ENCODE measurements at places on chromosomes 1 and 21. TPM values are rescaled to one million over a fixed set of nuclear protein-coding genes. Genes with fewer than 3 reads are reported as not detected.

DNA sequence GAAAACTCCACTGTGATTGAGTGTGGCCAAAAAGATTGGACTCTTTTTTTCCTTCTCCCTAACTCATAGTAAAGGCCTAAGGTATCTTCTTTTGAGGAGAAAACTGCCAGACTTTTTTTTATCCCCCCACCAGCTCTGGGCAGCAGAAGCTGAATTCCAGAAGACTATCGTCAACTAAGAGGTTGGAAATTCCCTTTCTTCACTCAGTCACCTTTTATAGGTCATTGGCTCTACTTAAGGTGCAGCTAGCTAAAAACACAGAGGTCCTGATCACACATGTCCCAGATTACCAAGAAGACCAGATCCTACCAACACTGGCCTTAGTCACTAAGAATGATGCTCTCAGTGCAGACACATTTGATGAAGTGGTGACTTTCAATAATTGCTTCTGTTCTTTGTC is 1441.2 kb downstream of the PLA2G4A start:
- DNase-seq = no peak

DNA sequence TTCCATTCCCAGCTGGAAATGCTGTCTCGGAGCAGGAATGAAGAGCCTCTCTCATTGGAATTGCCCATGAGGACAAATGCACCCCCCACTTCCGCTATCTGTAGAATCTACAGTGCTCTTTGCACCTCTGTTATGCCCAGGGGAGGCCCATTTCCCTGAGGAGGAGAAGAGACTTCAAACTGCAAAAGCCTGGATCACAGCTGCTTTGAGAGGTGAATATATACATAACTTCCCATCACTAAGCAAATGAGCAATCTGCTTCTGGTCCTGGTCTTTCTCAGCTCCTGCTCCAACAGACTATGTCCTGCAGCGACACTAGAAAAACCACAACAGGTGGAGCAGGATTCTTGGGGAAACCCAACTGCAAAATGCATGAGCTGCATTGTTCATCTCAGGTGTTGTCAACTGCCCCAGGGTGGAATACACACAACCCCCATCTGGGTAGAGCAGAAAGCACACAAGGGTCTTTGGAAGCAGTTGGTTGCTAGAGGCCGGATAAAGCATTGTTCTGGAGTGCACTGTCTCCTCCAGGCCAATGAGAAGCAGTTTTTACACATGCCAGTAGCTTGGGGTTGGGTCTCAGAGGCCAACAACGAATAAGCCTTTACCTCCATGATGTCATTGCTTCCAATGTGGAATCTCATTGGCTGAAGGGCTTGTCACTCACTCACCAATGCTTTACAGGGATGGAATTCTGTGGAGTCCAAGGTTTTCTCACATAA is 67.7 kb upstream of the RAB4A start:
- peak; percentile 91 for DNase-seq

DNA sequence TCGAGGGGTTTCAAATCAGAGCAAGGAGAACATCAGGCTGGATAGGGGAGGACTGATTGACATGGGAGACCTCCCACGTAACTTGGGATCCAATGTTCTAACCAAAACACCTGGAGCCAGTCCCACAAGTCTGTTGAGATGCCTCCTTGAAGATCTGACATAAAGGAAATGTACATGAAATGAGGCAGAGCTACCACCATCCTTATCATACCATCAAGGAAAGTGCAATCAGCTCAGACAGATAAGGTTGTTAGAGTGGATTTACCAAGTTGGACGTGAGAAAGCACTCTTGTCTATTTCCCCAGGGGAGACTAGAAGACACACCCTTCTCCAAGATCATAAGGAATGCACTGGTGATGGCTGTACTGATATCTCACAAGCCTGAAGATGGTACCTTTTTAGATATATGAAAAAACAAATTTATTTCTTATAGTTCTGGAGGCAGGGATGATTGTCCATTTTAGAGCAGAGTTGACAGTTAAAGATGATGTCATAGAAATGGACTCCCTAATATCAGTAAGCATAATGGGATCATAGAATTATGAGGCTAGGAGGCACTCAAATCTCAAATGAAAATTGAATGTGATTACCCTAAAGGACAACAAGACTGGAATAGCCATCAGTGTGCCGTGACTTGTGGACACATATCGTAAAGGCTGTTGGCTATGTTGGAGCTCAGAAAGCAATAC is 129.1 kb upstream of the RAB4A start:
- DNase-seq = peak; percentile 51

GRCh38 chr1:31745096-31745945 is 18.8 kb downstream of the ADGRB2 start:
- DNase-seq = peak; percentile 48

GRCh38 chr1:58927722-58928085 is 143.9 kb upstream of the JUN start:
- no peak for DNase-seq

DNA sequence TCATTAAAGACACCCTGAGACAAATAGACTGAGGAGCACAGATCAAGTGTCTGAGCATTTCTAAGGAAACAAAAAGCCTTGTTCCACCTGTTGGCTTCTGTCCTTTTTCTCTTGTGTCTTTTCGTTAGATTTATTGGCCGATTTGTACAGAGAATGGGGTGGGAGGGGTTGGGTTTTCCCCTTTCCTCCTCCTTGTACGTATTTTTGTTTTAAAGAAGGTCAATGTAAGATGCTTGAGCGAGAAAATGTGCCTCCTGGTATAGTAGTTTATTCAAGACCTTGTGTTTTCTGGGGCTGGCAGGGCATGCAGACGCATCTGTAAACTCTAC is 1.2 kb downstream of the BCL9 start:
- DNase-seq = peak; percentile 26

The NHLH1 gene
- 2.6 TPM for total RNA-seq

- peak; percentile 25 for DNase-seq
Observed at GRCh38 chr1:118122234-118123004, 62.6 kb downstream of the SPAG17 start.

GRCh38 chr1:36517011-36517771 is 34.5 kb upstream of the CSF3R start:
- peak; percentile 5 for DNase-seq

DNA sequence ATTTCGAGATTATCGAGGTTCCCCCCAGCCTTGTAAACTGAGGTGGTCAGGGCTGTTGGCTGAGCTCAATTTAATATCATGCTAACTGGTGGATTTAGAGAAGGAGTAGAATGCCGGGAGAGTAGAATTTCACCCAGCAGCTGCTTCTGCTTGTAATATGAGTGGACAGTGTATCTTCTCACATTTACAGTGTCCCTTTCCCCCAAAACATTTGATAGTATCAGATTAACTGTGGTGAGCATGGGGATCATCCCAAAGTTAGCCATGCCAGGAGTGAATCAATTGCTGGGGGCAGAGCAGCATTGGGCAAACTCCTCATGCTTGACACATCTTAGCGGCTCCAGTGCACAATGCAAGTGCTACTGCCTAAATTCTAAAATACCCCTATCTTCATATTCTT is 9.2 kb upstream of the PPFIA4 start:
- DNase-seq = no peak

DNA sequence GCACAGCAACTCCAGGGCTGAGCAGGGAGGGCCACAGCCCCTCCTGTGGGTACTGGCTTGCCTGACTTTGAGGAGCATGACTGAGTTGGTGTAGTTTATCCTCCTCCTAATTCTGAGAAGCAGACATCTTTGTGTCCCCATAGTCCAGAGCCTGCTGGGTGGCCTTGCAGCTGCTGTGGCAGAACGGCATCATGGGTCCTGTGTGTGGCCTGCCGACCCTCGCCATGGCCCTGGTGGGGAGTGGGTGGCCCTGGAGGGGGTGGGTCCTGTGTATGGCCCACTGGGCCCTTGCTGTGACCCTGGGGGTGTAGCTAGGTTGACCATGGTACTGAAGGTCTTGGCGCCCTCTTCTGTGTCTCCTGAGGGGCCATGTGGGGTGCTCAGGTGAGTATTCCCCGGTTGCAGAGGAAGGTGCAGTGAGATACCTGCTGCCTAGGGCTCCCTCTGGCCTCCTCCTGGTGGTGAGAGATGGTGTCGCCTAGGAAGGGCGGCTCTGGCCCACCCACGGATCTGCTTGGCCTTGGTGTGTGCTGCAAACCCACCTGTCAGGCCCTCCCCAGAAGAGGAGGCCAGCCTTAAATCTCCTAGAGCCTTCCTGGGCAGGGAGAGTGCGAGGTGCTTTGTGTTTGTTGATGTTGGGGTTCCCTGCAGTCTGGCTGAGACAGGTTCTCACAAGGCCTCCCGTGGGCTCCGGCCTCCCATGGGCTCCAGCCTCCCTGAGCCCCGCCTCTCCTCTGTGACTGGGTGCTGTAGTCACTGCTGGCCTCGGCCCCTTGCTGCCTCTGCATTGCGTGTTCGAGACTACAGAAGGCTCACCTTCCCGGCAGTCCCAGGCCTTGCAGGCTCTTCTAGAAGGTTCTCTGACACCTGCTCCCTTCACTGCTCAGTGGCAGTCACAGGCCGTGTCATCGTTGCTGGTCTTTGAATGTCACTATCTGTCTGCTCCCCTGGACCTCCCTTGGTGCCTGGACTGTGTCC is 7.8 kb downstream of the SNAP47 start:
- DNase-seq = no peak

The RIMKLA gene
- 4.8 TPM for total RNA-seq

DNA sequence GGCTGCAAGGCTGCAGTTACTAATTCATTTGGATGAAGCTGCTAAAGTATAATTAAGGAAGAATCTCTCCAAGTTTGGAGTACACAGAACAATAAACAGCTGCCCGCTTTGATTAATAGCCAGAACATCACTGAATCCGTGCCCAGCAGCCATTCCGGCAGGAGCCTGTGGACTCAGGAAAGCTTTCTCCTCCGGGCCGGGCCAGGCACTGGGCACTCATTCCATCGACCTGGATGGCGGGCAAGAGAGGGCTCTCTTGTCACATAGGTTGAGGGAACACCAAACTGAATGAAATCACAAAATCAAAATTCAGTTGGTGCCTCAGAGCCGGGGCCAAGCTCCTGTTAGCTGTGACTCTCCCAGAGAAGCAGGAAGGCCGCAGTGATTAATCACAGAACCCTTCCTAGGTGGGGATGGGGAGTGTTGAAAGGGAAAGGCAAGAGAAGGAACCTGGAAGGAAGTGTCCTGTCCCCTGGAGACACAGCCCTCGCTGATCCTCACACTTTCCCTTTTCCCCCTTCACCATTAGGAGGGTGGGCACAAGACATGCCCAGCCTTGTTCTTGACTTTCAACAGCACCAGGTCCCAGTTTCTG is 306.7 kb downstream of the NPHP4 start:
- DNase-seq = no peak

The APCS gene
- total RNA-seq = 3.9 TPM

DNA sequence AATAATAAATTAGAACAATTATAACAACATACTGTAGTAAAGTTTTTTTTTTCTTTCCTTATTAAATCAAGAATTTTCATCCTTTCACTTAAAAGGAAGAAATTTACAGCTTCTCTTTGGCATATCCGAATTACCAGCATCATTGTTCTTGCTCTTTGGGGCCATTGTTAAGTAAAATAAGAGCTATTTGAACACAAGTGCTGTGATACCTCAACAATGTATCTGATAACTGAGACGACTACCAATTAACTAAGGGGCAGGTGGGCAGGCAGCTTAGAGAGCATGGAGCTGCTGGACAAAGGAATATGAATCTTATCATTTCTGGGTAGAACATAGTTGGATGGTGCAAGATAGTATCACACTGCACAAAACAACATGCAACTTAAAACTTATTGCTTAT is 719.9 kb upstream of the TMPRSS15 start:
- DNase-seq = no peak

The INAVA gene
- 3.6 TPM for total RNA-seq

- peak; percentile 91 for DNase-seq
Observed at GRCh38 chr1:226738995-226739695, at the start of gene ITPKB. TSS of gene ITPKB (minus strand) at chr1:226739282. CDS start at chr1:226737458, 1,824 bp downstream.

DNA sequence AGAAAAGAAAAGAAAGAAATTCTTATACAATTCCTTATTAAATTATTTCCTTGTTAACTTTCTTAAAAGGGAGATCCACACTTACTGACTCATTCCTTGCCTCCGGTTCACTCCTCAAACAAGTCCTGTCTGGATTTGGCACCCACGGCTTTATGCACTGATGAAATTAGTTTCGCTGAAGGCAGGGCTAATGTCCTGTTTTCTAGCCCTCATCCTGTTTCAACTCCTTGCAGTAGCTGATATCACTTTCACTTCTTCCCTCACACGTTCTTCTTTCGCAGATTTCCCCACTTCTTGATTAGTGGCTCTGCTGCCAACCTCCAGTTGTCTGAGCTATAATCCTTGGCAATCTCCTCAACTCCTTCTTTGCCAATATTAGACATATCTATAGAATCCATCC is 215.2 kb downstream of the URB2 start:
- DNase-seq = no peak

The GGPS1 gene
- 20.0 TPM for total RNA-seq

GRCh38 chr1:55001311-55001710 is 2.6 kb downstream of the BSND start:
- no peak for DNase-seq

DNA sequence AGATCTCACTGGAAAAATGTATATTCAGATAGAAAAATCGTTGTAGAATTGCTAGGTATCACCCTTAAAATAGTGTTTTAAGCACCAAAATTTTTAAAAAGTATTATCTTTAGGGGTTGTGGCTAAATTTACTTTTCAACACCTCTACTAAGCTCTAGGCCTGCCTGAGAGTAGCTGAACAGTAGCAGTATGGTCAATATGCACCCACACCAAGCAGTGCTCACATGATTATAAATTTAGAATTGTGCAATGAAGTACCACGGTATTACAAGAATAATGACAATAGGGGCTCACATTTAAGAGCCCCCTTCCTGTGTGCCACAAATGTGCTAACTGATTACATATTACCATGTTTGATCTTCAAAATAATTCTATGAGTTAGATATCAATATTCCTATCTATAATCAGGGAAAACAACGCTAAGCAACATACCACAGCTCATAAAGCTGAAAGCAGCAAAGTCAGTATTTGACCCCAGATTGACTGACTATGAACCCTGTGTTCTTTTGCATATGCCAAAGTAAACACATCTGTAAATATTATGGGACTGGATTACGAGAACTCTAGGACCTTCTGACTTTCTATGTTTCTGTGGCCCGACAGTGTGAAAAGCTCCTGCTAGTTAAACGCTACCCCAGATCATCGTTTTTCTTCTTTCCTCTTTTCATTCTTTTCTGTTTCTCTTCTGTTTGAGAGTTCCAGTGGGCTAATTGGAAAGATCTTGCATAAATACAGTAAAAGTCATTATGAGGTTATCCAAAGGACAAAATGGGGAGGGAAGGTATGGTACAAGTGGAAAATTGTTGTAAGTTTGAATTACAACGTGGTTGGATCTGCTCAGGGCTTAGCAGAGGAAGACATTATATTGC is 201.1 kb upstream of the C1orf87 start:
- DNase-seq = no peak

The SUSD4 gene
- 0.24 TPM for total RNA-seq

The RNU1-3 gene
- total RNA-seq = under 0.01 TPM

DNA sequence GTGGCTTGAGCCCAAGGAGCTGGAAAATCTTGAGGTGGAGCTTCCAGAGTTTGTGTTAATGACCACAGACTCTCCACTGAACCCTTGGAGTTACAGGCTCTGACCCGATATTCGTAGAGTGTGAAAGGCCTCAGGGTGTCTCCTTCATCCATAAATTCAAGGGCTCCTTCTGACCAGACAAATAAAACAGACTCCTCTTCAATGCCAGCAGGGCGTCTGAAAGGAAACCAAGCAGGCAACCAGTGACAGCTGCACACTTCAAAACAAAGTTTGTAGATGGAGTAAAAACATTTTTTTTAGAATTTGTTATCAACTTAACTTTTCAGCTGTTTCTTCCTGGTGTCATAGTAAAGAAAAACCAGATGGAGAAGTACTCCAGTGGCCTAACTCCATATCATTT is 161.1 kb downstream of the KCTD3 start:
- peak; percentile 33 for DNase-seq

The NOS1AP gene
- total RNA-seq = 2.9 TPM
